ENCODE measurements at places on chromosomes 1 and 21.

DNA sequence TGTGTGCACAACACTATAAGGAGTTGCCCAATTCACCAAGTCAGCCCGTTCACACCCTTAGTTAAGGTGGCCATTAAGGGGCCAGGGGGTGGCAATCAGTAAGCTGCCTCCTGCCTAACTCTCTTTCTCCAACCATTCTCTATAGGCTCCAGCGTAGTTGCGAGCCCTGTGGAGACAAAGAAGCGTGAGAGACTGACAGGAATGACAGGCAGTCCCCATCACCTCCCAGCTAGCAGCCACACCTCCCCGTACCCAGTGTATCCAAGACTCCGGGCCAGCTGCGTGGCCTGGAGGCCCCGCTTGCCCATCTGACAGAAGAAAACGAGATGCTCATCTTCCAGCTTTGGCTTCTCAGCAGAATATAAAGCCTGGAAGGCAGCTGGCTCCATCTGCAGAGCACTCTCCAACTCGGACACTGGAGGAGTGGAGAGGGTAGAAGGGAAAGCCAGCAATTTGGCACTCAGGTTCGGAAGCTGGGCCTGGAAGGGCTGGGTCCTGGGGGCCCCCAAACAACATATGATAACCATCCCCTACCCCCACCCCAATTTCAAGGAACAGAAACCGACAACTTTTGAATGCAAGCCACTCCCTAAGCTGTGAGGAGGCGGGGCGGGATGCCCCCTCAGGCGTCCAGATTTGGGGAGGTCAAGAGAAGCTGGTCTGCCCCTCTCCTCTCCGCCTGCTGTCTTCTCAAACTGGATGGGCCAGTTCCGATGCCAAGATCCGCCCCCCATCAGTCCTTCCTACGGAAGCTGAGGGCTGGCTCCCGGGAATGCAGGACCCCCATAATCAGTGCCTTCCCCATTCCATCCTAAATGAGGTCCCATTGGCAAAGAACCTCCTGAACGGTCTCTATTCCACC lies 872 bp downstream of the TSTD1 start:
- DNase-seq, result no peak

GRCh38 chr1:183281039-183281438 lies 95.0 kb downstream of the LAMC2 start:
- peak; percentile 34 for DNase-seq

- no peak for DNase-seq
Measured at GRCh38 chr1:184860535-184860934, 105.9 kb upstream of the EDEM3 start.

- DNase-seq, result no peak
Measured at GRCh38 chr1:53291574-53291973, 36.3 kb downstream of the LRP8 start.

GRCh38 chr1:109776206-109776835 lies 12.6 kb upstream of the EPS8L3 start:
- DNase-seq, result no peak

DNA sequence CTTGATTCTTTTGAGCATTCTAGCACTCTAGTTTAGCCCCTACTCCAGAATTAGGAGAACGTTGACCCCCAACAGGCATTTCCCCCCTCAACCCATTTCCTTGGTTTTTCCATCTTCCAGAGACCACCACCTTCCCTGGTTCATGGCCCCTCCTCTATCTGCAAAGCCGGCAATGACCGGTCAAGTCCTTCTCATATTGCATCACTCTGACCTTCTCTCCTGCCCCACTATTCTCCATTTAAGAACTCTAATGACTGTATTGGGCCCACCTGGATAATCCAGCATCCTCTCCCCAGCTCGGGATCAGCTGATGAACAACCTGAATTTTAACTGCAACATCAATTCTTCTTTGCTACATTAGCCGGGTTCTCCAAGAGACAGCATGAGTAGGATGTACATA lies 437.4 kb downstream of the NPHP4 start:
- DNase-seq, result no peak

Data from astrocyte of the hippocampus (primary cell).